ENCODE measurements at places on chromosomes 5 and 9. TPM values are rescaled to one million over a fixed set of nuclear protein-coding genes. Genes with fewer than 3 reads are reported as not detected.

GRCh38 chr5:64166201-64166959 lies 737 bp downstream of the RNF180 start:
- DNase-seq, result no peak

DNA sequence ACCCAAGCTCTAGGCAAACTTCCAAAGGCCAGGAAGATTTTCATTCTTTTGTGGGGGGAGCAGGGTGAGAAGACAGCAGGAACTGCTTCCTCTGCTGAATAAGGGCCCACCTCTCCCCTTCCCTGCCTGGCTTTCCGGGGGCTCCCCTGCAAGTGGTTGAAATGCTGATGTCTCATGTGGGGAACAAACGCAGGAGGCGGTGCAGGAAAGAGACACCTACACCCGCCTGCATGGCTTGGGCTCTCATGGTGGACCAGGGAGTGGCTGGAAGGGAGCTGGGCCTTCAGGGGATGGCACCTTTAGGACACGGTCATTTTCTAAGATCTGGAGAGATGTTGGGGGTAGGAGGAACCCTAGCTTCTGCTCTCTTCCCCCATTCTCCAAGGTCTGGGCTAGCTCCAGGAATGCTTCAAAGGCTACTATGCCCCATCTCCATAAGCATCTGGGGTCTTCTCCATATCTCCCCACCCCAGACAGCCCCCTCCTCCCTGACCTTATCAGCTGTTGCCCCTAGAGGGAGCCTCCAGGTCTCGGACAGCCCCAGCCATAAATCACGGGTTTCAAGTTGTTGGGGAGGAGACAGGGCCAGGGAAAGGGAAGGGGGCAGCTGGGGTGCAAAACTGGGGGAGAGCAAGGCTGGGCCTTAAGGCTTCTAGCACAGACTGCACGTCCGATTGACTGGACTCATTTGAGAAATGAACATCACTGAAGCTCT lies 76.6 kb downstream of the PSD2 start:
- DNase-seq, result no peak

MAPKAP1 gene
- total RNA-seq, result 44.9 TPM

PRR16 gene
- total RNA-seq, result not detected

DNA sequence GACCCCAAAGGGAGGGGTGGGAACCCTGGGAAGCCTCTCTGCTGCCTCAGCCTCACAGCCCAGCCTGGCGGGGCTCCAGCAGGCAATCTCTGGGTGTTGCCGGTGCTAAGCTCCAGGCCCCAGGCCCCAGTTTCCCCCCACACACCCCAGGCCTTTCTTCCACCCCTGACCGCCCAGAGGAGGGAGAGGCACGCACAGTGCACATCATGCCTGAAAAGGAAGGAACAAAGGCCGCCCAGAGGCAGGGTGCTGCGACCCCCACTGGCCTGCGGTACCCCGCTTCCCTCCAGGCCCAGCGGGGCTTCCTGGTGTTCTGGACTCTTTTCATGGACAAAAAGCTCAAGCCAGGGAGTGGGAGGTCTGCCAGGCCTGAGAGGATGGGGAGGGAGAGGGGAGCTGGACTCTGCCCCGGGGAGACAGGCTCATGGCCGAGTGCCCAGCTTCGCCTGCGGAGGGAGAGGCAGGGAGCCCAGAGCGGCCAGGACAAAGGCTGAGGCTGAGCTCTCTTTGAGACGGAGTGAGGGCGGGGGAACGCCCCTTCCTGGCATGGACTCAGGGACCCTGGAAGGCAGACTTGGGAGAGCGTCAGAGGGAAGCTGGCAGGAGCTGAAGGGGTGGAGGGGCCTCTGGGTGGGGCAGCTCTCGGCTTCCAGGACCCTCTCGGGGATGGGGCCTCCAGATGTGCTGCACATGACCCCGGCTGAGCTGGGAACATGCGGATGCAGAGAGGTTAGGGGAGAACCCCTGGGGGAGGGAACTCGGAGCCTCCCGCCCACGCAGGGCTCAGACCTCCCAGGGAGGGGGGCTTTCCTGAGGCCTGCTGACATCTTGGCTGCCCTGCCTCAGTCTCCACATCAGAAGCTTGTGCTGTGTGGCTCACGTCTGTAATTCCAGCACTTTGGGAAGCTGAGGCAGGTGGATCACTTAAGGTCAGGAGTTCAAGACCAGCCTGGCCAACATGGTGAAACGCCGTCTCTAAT lies 1.8 kb upstream of the ENTPD2 start:
- no peak for DNase-seq

Measured in CD4-positive, alpha-beta T cell (primary cell).